Left kidney (tissue), 8 donors: ENCODE measurements at places on chromosomes 6 and 20.

DNA sequence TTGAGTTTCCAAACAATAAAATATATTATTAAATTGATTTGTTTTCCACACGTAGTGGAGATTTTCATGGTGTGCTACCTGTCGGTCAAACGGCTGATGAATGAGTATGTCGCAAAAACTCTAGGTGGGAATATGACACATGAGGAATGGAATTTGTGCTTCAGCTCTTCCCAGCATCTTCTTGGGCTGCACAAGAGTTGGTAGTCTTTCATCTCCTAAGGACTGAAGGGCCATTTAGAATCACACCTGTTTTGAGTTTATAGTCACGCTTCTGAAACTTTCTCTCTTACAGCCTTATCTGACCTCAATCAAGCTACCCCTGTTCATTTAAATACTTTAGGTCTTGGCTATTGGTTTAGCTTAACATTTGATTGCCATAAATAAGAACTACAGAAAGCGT, 157.7 kb upstream of the AKAP12 start:
- DNase-seq = no peak

DNA sequence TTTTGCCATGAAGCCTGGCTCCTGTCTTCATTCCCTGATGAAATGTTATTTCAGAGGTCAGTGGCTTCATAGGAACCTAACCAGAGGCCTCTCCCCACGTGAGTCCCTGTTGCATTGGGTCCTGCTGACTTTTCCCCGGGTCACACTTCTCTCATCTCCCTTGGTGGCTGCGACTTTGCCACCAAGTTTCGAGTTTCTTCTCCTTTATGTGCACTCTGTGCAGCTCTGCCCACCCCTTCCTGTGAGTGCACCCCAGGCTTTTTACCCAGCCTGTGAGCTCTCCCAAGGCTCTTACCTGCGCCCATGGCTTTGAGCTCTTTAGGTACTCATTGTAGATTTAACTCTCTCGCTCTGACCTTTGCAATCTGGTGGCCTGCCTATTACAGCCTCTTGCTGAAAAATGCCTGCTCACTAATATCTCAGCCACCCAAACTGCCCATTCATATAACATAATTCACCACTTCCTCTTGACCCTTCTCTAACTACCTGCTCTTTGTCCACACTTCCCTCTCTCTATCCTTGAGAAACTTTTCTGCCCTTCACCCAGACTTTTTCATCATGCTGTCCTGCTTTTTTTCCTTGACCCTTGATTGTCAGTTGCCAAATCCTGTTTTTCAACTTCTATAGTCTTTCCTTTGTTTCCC, 105.9 kb downstream of the SASH1 start:
- DNase-seq = no peak

- no peak for DNase-seq
These were observed 246.3 kb upstream of the RREB1 start for GRCh38 chr6:6861351-6861894.

GRCh38 chr6:43035495-43036194, 14.2 kb downstream of the RRP36 start:
- DNase-seq = no peak

- DNase-seq = no peak
These were observed 4.0 kb downstream of the LRRC73 start for GRCh38 chr6:43506171-43506570.
